Peyer's patch (tissue), 4 donors: ENCODE measurements at places on chromosomes 6 and 20. TPM values are rescaled to one million over a fixed set of nuclear protein-coding genes. Genes with fewer than 3 reads are reported as not detected.

DNA sequence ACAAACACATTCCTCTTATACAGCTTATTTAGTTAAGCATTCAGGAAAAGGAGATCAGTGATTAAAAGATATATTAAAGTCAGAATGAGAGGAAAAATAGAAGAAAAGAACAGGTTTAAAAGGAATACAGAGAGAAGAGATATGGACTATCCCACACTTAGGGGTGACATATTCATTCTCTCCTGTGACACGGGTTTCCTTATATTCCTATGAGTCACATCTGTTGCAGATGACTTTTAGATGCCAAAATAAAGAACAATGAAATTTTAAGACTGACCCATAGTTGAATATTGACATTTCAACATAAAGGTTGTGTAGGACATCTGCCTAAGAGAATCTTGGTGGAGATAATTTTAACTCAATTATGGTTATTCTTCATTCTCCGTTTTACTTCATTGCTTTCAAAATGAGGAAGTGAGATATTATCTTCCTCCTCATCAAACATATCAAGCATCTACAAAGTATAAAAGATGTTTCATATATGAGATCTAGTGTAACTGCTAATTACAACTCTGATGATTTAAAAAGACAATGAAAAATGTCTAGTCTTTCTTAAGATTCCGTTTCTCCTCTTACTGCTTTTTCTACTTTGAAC lies 1336.7 kb upstream of the CITED2 start:
- H3K27me3 ChIP-seq, result no peaks in the 10 kb centered on the region
- H3K36me3 ChIP-seq, result no peaks in the 10 kb centered on the region
- no peak overlapping the region for H3K4me3 ChIP-seq
- no peak for DNase-seq

- no peak overlapping the region for H3K4me3 ChIP-seq
- no peaks in the 10 kb centered on the region for H3K4me1 ChIP-seq
- no peaks in the 10 kb centered on the region for H3K27me3 ChIP-seq
- no peak for DNase-seq
- no peak overlapping the region for H3K27ac ChIP-seq
- no peaks in the 10 kb centered on the region for H3K36me3 ChIP-seq
These were observed 137.5 kb downstream of the GMPR start for GRCh38 chr6:16375843-16376242.

DNA sequence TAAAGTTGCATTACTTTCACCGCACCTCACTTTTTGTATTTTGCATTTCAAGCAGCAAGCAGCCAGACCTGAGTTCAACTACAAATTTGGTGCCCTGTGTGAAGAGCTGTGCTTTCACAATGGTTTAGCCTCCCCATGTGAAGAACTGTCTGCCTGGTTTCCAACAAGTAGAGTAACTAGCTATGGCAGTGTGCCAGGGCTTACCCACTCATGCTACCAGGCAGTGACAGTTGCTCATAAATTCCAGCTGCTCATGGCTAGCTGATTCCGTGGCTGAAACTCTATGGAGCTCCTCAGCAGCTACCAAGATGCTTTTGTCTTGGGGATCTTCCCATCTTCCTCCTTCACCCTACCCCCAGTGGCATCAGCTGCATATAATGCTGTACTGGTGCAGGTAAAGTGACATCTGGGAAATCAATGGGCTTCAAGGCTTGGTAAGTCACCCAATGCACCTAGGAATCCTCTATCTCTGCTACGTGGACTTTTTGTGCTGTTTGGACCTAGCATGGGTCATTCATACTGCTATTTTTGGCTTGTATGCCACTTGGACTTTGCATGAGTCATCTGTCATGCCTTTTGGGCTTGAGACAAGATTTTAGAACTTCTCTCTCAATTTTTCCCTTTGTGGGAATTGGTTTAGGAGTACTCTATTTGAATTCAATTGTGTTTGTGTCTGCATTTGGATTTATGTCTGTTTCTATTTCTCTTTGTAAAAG lies 176.5 kb upstream of the GJE1 start:
- no peaks in the 10 kb centered on the region for H3K36me3 ChIP-seq
- no peak for DNase-seq
- no peaks in the 10 kb centered on the region for H3K27me3 ChIP-seq
- no peak overlapping the region for H3K27ac ChIP-seq

HLA-B gene
- total RNA-seq, result 3,384 TPM

TPD52L1 gene
- total RNA-seq, result 15.9 TPM

- H3K4me3 ChIP-seq, result no peak overlapping the region
- no peaks in the 10 kb centered on the region for H3K27me3 ChIP-seq
- H3K36me3 ChIP-seq, result no peaks in the 10 kb centered on the region
- no peak for DNase-seq
These were observed 96.9 kb downstream of the CD164 start for GRCh38 chr6:109285366-109285765.

DNA sequence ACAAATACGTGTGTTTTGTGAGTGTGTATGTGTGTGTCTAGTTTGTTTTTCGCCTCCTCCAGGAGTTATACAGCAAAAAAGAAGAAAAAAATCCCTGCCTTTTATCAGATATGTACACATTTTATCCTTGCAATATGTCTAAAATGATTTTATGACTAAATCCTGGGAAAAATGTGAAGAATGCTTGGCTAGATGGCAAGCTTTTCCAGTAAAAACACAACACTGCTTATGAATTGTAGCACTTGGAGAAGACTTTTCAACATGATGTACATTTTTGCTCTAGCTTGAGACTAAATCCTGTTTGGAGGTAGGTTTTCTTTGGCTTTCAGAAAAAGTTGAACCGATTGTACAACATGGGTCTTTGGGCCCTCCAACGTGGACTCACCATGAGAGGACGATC lies 160.2 kb downstream of the GMPR start:
- DNase-seq, result no peak
- H3K4me3 ChIP-seq, result no peak overlapping the region
- H3K4me1 ChIP-seq, result no peaks in the 10 kb centered on the region

GRCh38 chr6:24951811-24952299 lies 16.1 kb upstream of the RIPOR2 start:
- no peak for DNase-seq
- H3K4me3 ChIP-seq, result no peak overlapping the region
- no peaks in the 10 kb centered on the region for H3K27me3 ChIP-seq
- peaks cover 10% of the 10 kb centered on the region for H3K4me1 ChIP-seq

- no peaks in the 10 kb centered on the region for H3K27me3 ChIP-seq
- H3K4me1 ChIP-seq, result no peaks in the 10 kb centered on the region
- H3K27ac ChIP-seq, result no peak overlapping the region
- no peak overlapping the region for H3K4me3 ChIP-seq
- no peaks in the 10 kb centered on the region for H3K36me3 ChIP-seq
These were observed 91.4 kb downstream of the CDH26 start for GRCh38 chr20:60049601-60050000.

FAM209B gene
- total RNA-seq, result not detected

RREB1 gene
- 110 TPM for total RNA-seq

GRCh38 chr6:123016431-123017103 lies 20.5 kb downstream of the CLVS2 start:
- DNase-seq, result no peak
- H3K27ac ChIP-seq, result no peak overlapping the region
- H3K4me3 ChIP-seq, result no peak overlapping the region
- H3K4me1 ChIP-seq, result no peaks in the 10 kb centered on the region
- no peaks in the 10 kb centered on the region for H3K27me3 ChIP-seq

ENPP5 gene
- total RNA-seq, result 1.7 TPM

GRCh38 chr6:51617751-51618150 lies 469.7 kb downstream of the PKHD1 start:
- H3K36me3 ChIP-seq, result no peaks in the 10 kb centered on the region
- H3K4me1 ChIP-seq, result no peaks in the 10 kb centered on the region
- H3K4me3 ChIP-seq, result no peak overlapping the region

ZNF311 gene
- 1.4 TPM for total RNA-seq
